ENCODE measurements at places on chromosomes 4 and X. TPM values are rescaled to one million over a fixed set of nuclear protein-coding genes. Genes with fewer than 3 reads are reported as not detected.
A peak's percentile ranks its signal among the peaks of the same experiment; 100 is the strongest.

- DNase-seq = no peak
- no peak overlapping the region for H3K4me3 ChIP-seq
- H3K27me3 ChIP-seq = no peaks in the 10 kb centered on the region
- no peaks in the 10 kb centered on the region for H3K4me1 ChIP-seq
These were observed 182.1 kb downstream of the TENM3 start for GRCh38 chr4:182425302-182425701.

- no peak overlapping the region for H3K27ac ChIP-seq
- no peaks in the 10 kb centered on the region for H3K36me3 ChIP-seq
- no peaks in the 10 kb centered on the region for H3K4me1 ChIP-seq
- H3K4me3 ChIP-seq = no peak overlapping the region
- no peaks in the 10 kb centered on the region for H3K27me3 ChIP-seq
- no peak for DNase-seq
These were observed 1.8 kb downstream of the TMEM35A start for GRCh38 chrX:101080326-101081124.

Gene SMIM10L2A
- not detected for polyA plus RNA-seq

DNA sequence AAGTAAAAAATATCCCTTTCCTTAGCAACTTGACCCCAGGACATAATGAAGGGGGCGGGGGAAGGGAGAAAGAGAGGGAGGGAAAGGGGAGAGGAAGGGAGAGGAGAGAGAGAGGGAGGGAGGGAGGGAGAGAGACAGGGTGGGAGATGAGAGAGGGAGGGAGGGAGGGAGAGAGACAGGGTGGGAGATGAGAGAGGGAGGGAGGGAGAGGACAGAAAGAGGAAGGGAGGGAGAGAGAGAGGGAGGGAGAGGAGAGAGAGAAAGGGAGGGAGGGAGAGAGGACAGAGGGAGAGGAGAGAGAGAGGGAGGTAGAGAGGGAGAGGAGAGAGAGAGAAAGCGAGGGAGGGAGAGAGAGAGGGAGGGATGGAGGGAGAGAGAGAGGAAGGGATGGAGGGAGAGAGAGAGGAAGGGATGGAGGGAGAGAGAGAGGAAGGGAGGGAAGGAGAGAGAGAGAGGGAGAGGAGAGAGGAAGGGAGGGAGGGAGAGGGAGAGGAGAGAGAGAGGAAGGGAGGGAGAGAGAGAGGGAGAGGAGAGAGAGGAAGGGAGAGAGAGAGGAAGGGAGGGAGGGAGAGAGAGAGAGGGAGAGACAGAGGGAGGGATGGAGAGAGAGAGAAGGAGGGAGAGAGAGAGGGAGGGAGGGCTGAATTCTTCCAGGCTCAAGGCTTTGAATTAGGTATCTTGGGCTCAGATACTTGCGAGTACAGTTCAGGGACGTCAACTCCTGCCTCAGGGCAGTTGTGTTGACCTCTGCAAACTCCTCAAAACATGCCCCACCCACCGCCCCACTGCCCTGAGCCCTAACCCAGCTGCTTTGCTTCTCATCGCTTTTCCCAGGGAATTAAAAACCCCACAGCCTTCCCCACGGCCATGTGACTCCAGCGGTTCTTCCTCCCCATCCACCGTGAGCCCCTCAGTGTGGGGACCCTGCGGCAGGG, 40.0 kb upstream of the ADRA2C start:
- DNase-seq = no peak
- no peaks in the 10 kb centered on the region for H3K27me3 ChIP-seq
- H3K4me3 ChIP-seq = no peak overlapping the region
- no peaks in the 10 kb centered on the region for H3K36me3 ChIP-seq
- H3K27ac ChIP-seq = no peak overlapping the region

GRCh38 chr4:80240976-80241375, 25.5 kb upstream of the FGF5 start:
- no peaks in the 10 kb centered on the region for H3K27me3 ChIP-seq
- no peaks in the 10 kb centered on the region for H3K4me1 ChIP-seq

Gene ATP2B3
- polyA plus RNA-seq = not detected

- H3K4me1 ChIP-seq = no peaks in the 10 kb centered on the region
- H3K27me3 ChIP-seq = no peaks in the 10 kb centered on the region
These were observed 36.1 kb downstream of the HEPH start for GRCh38 chrX:66200050-66200664.

DNA sequence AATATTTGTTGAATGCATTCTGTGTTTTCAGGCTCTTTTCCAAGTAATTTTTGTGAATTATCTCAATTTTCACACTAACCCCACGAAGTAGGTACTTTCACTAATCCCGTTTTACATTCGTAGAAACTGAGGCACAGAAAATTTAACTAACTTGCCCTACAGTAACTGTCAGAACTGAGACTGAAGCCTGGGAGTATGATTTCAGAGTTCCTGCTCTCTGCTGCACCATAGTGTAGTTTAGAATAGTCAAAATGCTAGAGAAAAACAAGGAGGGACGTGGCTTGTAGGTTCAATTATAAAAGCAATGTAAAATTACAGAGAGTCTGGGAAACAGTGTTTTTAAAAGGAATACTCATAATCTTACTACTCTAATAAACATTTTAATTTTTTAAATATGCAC, 2.2 kb downstream of the CLCN3 start:
- H3K4me1 ChIP-seq = peaks cover 5% of the 10 kb centered on the region
- DNase-seq = no peak
- peak overlapping the region; percentile 51 for H3K27ac ChIP-seq
- H3K27me3 ChIP-seq = no peaks in the 10 kb centered on the region
- no peaks in the 10 kb centered on the region for H3K36me3 ChIP-seq

DNA sequence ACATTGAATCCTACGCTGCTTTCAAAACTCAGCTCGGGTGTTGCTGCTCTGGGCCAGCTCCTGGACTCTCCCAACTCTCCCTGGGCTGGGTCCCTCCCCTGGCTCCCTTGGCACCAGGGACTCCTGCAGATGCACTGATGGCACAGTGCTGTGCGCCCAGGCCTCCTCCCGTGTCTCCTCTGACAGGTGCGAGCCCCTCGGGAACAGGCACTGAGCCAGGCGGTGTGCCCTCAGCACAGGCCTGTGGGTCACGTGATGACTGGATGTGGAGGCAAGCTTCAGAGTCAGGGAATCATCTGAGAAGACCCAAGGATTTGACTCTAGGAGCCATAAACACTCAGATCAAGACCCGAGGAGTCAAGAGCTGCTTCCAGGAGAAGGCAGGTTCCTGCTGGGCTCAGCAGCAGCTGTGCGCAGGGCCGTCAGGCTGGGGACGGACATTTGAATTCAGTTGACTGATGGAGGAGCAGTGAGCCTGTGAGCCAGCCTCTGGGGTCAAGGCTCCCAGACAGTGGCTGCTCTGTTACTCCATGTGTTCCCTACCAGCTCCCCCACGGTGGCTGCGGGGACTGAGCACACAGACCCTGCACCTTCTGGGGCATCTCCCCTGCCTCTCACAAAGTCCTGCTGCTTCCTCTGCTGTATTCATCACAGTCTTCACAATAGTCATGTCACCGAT, 33.0 kb downstream of the NAT8L start:
- no peak for DNase-seq
- H3K27ac ChIP-seq = no peak overlapping the region
- H3K36me3 ChIP-seq = no peaks in the 10 kb centered on the region
- no peaks in the 10 kb centered on the region for H3K4me1 ChIP-seq
- H3K4me3 ChIP-seq = no peak overlapping the region
- no peaks in the 10 kb centered on the region for H3K27me3 ChIP-seq
